ENCODE measurements at places on chromosomes 6 and 20. TPM values are rescaled to one million over a fixed set of nuclear protein-coding genes. Genes with fewer than 3 reads are reported as not detected.

The CYP39A1 gene
- 1.8 TPM for total RNA-seq

DNA sequence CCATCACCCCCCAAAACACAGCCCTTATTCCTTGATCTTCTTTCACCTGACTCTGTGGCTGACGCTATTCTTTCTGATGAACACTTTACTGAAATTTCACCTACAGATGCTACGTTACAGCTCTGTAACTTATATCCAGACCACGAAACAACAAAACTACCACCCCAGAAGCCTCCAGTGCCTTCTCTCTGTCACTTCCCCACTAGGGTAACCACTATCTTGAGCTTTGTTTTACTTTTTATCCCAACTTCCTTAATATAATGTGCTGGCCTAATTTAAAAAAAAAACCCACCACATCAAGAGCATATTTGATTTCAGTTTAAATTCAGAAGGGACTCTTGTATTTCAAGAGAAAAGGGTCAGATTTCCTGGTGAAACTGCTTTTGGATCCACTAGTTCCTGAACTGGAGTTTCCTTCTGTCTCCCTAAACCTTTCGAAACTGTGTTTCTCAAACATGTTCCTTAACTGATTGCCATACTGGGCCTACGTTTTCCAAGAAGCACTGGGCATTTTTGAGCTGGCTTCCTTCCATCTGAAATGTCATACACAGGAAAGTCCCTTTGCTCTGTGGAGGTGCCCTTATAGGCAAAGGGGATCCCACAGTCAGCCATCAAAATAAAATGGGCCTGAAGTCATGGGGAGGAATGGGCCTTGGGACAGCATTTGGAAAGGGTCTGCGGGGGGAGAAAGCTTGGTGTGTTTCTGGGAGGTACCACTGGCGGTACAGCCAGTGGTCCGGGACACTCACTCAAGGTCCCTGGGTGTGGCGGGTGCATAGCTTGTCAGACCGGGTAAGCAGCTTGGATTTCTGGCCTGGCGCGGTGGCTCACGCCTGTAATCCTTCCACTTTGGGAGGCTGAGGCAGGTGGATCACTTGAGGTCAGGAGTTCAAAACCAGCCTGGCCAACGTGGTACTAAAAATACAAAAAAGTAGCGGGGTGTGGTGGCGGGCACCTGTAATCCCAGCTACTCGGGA lies 25.8 kb upstream of the RTF2 start:
- no peak overlapping the region for H3K27ac ChIP-seq
- no peak for DNase-seq
- no peaks in the 10 kb centered on the region for H3K36me3 ChIP-seq
- no peak overlapping the region for H3K4me3 ChIP-seq

GRCh38 chr20:48002517-48002970 lies 217.3 kb upstream of the SULF2 start:
- no peaks in the 10 kb centered on the region for H3K27me3 ChIP-seq
- no peaks in the 10 kb centered on the region for H3K36me3 ChIP-seq
- H3K4me1 ChIP-seq: peaks cover 11% of the 10 kb centered on the region
- no peak overlapping the region for H3K27ac ChIP-seq
- H3K4me3 ChIP-seq: no peak overlapping the region
- DNase-seq: no peak

GRCh38 chr6:53302678-53303360 lies 45.9 kb downstream of the ELOVL5 start:
- peaks cover 30% of the 10 kb centered on the region for H3K4me1 ChIP-seq
- no peaks in the 10 kb centered on the region for H3K27me3 ChIP-seq
- no peak overlapping the region for H3K27ac ChIP-seq
- no peak overlapping the region for H3K4me3 ChIP-seq
- peak; percentile 25 for DNase-seq

DNA sequence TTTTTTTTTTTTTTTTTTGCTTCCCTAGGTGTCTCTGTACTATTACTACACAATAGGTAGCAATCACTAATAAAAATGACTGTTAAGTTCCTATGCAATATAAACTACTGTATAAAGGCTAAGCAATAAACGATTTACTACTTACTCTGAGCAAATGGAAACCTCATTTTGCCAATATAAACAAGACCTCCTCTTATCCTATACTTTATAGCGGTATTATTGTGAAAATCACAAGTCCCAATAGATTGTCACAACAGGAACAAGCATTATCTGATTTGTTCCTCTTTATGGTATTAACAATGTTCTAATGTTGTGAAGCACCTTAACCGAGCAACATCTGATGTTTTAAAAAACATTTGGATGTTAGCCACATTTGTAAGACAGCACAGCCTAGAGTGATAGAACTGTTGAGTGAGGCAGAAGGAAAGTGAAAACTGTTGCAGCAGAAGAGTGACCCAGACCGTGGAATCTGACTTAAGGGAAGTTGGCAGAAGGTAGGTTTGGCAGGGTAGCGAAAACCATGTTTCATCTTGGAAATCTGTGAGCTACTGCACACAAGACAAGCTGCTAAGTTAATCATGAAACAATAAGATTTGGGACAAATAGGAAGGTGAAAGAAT lies 94.2 kb downstream of the MYLK4 start:
- H3K4me3 ChIP-seq: no peak overlapping the region
- H3K4me1 ChIP-seq: peaks cover 22% of the 10 kb centered on the region
- DNase-seq: no peak
- peak overlapping the region; percentile 17 for H3K27ac ChIP-seq
- H3K36me3 ChIP-seq: no peaks in the 10 kb centered on the region
- H3K27me3 ChIP-seq: no peaks in the 10 kb centered on the region

GRCh38 chr6:158646023-158646910 lies 1.7 kb upstream of the DYNLT1 start:
- peaks cover 12% of the 10 kb centered on the region for H3K27me3 ChIP-seq
- no peak overlapping the region for H3K4me3 ChIP-seq
- no peak for DNase-seq
- no peaks in the 10 kb centered on the region for H3K36me3 ChIP-seq
- H3K4me1 ChIP-seq: peaks cover 4% of the 10 kb centered on the region

DNA sequence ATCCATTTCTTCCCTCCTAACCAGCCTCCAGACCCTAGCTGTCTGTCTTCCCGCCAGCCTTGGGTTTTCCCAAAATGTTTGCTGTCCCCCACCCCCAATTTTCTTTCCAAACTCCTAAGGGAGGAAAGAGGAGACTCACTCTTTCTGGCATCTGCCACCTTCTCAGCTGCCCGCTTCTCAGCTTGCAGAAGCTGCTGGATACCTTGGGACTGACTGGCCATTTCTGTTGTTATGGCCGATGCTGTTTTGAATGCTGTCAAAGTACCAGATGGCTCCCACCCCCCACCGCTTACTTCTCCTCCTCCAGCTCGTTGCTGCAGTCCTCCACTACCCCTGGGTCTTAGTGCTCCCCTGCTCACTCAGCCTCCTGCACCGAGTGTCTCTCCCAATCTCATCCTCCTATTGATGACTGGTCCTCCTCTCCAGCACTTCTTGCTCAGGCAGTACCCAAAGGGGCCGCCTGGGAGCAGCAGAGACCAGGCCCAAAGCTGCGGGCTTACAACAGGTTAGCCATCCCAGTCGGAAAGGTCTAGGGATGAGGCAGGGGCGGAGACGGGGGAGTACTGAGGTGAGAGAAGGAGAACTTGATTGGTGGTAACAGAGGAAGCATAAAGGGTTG lies at the start of gene ATP6V1G2:
ATP6V1G2 (minus strand) TSS at position 270 of the 619 bp plus-strand sequence; CDS start at position 221, 49 bp downstream.
- H3K36me3 ChIP-seq: 0 out of 2 replicates have a peak, but pooled peaks cover 8% of the 10 kb centered on the region
- H3K4me1 ChIP-seq: peaks cover 11% of the 10 kb centered on the region
- peak within 1 kb of the TSS; percentile 93 for H3K27ac ChIP-seq
- H3K4me3 ChIP-seq: peak within 1 kb of the TSS; percentile 58
- H3K27me3 ChIP-seq: no peaks in the 10 kb centered on the region

GRCh38 chr6:10082385-10082784 lies 332.5 kb downstream of the TFAP2A start:
- DNase-seq: no peak
- no peak overlapping the region for H3K27ac ChIP-seq

GRCh38 chr6:11424395-11425034 lies 113.0 kb upstream of the TMEM170B start:
- no peaks in the 10 kb centered on the region for H3K36me3 ChIP-seq
- DNase-seq: no peak
- H3K4me1 ChIP-seq: peaks cover 14% of the 10 kb centered on the region

All from GM23338 (cell line).